Left colon (tissue), 2 donors: ENCODE measurements at places on chromosomes 1 and 21.
A peak's percentile ranks its signal among the peaks of the same experiment; 100 is the strongest.

- DNase-seq, result no peak
These were observed 25.8 kb upstream of the LRRC8C start for GRCh38 chr1:89607156-89607555.

- no peak for DNase-seq
These were observed 90.1 kb upstream of the ZRANB2 start for GRCh38 chr1:71170925-71171324.

DNA sequence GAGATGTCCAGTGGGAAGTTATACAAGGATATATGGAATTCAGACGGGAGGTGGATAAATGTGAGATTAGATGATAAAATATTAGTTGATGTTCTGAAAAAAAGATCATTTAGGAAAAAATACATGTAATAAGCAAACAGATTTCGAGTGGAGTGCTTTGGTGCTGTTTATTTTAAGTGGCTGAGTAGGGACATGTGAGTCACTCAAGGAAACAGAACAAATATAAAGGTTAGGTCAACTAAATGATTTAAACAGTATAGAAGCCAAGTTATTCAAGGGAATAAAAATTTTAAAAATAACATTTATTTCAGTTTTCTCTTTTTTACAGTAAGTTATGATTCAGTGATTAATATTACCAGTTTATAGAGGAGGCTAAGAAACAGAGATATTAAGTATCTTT, 1046.7 kb upstream of the B3GALT2 start:
- DNase-seq, result no peak

DNA sequence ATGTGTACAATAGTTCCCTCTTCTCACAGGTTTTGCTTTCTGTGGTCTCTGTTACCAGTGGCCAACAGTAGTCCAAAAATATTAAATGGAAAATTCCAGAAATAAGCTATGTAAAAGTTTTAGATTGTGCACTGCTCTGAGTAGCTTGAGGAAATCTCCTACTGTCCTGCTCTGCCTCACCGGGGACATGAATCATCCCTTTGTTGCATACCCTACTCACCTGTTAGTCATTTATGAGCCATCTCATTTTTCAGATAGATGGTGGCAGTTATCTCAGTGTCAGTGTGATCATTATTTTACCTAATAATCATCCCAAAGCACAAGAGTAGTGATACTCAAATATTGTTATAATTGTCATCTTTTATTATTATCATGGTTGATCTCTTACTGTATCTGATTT, 688.1 kb downstream of the PLA2G4A start:
- no peak for DNase-seq

GRCh38 chr1:43781574-43781973, 74.2 kb downstream of the ST3GAL3 start:
- DNase-seq, result no peak

DNA sequence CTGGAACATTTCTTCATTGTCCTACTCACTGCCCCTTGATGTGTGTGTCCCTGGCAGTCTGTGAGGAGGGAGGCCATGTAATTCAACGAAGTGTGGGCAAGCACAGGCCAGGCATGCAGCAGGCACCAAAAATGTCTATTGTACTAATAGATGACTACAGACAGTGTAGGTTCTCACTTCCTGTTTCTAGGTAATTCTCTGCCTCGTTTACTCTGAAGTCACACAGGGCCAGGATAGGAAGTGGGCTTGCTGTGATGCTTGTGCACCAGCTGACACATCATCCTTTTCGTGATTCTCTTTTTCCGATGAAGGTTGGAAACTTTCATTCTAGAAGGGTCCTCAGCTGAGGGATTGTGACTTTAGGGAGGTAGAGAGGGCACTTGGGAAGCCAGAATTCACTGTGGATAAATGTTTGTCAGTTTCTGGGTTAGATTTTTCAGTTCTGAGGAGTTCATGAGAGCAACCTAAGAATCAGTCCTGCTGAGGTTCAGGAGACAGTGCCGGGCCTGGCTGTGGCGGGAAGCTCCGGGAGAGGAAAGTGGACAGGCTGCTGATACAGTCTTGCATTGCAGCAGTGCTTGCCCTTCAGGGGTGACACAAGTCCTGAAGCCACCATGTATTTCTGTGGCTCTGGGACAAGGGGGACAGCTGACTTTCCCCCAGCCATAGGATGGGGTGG, 4.3 kb upstream of the CSF1 start:
- no peak for DNase-seq

- no peak for DNase-seq
These were observed 178.2 kb upstream of the SGIP1 start for GRCh38 chr1:66355756-66356155.

- no peak for DNase-seq
These were observed 70.2 kb downstream of the TOR3A start for GRCh38 chr1:179151908-179152682.

DNA sequence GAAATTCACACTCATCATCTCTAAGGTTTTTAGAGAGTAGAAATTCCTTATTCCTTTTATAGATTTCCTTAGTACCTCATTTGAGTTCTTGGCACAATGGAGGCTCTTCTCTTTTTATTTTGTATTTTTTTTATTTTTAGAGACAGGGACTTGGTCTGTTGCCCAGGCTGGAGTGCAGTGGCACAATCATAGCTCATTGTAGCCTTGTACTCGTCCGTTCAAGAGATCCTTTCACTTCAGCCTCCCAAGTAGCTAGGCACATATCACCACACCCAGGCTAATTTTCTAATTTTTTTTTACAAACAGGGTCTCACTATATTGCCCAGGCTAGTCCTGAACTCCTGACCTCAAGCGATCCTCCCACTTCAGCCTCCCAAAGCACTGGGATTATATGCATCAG, 29.6 kb downstream of the RGL1 start:
- no peak for DNase-seq

- DNase-seq, result peak; percentile 33
These were observed 75.5 kb downstream of the NAV1 start for GRCh38 chr1:201614262-201615015.

DNA sequence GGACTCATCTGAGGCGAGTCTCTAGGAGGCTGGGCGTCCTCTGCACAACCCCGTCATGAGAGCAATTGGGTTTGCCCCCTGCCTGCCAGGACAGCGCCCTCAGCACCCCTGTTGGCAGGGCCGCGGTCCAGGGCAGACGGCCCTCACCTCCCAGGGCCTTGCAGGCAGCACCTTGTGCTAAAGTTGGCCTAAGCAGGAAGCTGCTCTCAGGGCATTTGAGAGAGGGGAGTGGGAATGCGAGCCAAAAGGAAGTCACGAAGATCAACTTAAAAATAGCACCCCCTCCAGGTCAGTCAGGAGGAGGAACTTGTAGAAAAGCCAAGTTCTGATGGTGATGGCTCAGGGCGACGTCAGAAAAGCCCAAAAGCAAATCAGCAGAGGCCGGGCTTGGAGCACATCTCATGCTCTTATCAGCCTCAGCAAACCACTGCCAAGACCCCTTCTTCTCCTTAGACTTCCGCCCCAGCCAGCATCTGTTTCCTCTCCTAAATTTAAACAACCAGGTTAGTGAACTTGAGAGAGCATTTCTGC, 12.6 kb upstream of the ADORA3 start:
- DNase-seq, result peak; percentile 41

GRCh38 chr1:29708796-29709703, 472.7 kb downstream of the PTPRU start:
- DNase-seq, result no peak

- no peak for DNase-seq
These were observed 30.4 kb downstream of the APP start for GRCh38 chr21:26140164-26140579.

GRCh38 chr1:21909787-21910503, 27.2 kb downstream of the HSPG2 start:
- DNase-seq, result no peak

- DNase-seq, result peak; percentile 67
These were observed 11.1 kb upstream of the ARHGEF2 start for GRCh38 chr1:155989242-155990004.

DNA sequence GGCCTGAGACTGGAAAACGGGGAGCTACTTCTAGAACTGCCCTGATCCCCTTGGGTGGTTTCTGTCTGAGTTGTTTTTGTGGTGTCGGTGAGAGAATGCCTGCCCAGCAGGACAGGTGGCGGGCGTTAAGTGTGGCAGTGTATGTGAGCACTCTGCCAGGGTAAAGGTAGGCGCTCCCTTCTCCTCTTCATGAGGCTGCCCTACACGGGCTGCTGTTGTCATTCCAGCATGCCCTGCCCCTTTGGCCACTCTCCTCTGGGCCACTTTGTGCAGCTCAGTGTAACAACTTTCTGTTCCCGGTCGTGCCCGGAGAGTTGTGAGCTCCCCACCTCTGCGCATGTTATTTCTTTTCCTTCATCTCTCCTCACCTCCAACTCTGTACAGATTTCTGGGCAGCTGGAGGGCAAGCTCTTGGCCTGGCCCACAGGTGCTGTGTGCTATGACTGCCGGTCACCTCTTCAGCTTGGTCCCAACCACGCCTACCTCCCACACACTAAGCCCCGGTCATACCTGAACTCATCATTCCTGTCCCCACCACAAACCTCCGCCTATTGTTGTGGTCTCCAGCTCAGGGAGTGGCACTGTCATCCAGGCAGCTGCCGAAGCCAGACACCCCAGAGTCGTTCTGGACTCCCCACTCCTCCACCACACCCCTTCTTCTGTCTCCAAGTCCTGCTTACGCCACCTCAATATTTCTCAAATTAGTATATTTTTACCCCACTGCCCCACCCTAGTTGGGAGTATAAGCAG, 69.0 kb downstream of the GADD45A start:
- DNase-seq, result no peak

DNA sequence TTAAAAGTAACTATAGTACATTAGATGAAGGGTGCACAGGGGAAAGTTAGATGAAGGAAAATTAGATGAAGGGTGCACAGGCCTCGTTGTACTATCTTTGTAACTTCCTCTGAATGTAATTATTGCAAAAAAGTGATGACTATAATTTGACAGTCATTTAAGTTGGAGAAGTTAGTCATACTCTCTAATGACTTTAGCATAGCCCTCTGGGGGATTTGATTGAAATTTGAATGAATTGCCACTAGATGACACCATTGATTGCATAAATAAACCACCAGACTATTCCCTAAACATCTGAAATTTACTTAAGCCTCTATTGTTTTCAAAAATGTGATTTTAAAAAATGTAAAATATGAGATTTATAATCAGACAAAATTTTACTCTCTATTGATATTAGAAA, 102.6 kb downstream of the TPR start:
- no peak for DNase-seq

DNA sequence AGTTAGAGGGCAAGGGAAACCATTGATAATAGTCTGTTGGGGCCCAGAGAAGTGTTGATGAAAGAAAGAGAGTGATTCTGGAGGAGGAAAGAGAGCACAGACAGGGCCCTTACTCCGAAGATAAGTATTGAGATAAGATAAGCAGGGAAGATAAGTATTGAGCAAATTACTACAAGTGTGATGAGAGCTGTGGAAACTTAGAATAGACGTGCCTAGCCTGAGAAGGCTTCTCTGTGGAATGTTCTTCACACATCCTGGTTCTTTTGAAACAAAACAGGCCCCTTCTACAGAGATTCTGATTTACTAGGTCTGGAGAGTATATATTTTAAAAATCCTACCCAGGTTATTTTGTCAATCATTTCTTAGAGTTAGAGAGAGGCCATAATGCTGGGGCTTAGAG, 26.4 kb downstream of the FNBP1L start:
- DNase-seq, result no peak

GRCh38 chr1:64173336-64173940, 30.0 kb upstream of the UBE2U start:
- no peak for DNase-seq

DNA sequence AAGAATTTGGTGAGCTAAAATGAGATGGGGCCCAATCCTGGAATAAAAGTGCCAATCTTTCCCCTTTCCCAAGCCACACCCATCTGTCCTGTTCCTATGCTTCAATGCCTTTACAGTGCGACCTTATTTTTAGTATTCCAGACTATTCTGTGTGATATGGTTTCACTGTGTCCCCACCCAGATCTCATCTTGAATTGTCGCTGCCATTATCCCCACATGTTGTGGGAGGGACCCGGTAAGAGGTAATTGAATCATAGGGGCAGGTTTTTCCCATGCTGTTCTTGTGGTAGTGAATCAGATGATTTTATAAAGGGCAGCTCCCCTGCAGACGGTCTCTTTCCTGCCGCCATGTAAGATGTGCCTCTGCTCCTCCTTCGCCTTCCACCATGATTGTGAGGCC, 129.3 kb upstream of the KIF26B start:
- DNase-seq, result no peak

GRCh38 chr1:162213281-162213912, 143.9 kb downstream of the NOS1AP start:
- peak; percentile 81 for DNase-seq

DNA sequence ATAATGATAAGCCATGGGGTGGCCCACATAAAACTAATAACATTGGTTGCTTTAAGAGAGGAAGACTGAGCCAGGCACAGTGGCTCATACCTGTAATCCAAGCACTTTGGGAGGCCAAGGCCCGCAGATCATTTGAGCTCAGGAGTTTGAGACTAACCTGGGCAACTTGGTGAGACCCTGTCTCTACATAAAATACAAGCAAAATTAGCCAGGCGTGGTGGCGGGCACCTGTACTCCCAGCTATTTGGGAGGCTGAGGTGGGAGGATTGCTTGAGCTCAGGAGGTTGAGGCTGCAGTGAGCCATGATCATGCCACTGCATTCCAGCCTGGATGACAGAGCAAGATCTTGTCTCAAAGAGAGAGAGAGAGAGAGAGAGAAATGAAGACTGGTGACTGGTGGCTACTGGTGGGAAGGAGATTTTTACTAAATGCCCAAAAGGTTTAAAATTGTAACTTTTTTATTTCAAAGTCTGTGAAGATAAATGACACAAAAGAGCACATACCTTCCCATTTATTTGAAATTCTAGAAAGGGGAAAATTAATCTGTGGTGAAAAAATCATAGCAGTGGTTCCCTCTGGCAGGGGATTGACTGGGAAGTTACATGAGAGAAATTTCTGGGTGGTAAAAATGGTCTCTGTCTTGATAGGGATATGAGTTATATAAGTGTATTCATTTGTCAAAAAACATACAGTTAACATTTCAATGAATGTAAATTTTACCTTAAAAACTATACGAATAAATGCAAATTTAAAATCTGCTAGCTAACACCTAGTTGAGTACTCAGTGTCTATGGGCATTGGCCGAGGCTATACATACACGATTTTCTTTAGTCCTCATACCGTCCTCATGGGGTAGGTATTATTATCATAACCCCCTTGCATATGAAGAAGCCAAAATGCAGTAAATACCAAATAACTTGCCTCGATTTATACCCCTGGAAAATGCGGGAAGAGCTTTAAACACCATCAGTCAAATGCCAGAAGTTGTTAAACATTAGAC, 2.2 kb upstream of the NBPF1 start:
- no peak for DNase-seq
